ENCODE measurements at places on chromosomes 5 and 9.

DNA sequence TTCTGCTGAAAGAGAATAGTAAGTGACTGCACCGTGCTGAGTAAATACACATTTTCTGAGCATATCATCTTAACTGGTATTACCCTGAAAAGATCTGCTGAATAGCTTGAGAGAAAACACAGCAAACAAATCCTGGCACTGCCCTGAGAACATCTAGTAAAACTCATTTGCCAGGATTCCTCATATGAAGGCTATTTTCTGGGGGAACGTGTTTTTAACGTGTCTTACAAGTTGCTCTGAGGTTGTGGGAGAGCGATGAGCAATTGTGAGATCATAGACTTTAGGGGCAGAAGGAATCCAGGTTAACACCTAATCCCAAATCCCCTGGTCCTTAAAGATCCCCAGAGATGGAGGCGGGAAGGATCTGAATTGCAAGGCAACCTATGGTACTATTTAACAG, 331.9 kb upstream of the RFX3 start:
- DNase-seq: no peak

DNA sequence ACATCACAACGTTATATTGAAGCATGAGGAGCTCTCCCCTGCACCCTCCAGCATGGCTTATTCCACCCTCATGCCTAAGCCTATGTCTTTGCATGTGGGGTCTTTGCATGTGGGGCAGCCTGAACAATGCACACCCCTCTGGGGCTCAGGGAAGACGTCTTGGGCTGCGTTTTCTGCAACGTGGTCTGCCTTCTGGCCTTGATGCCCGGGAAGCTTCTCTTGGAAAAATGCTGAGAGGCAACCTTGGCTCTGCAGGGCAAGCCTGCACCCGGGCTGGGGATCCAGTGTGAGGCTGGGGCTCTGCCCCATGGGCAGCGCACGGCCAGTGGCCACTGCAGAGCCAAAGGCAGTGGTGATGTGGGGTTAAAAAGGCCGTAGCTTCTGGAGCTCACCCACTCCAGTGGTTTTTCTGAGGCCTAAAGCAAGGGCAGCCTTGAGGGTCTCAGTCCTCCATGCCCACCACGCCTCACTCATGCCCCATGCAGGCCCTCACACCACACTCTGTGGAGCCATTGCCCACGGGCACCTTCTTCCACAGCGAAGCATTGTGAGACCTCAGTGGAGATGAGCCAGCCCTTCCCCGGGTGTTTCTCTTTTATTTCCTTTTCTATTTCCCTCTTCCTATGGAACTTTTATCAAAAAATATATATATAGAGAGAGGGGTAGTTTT, 112.2 kb downstream of the MRPL36 start:
- DNase-seq: no peak

- DNase-seq: no peak
Measured at GRCh38 chr5:172456076-172456722, 1.9 kb upstream of the SH3PXD2B start.

GRCh38 chr9:123002754-123003153, 30.7 kb upstream of the GPR21 start:
- no peak for DNase-seq

DNA sequence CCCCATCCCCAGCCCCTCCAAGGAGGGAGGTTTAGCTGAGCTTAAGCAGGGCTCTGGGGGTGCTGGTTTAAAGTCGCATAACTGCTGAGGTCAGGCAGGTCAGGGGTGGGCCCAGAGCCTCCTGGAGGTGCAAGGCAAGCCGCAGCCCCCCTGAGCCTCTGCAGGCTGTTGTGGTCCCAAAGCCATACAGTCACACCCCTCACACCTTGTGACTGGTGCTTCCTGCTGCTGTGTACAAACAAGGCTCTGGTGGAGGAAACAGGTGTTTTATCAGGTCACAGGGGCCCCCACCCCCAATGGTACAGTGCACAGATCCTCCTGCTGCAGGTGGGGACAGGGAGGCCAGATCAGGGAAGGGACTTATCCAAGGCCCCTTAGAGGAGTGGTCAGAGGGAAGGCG, 8.0 kb downstream of the TCF7 start:
- DNase-seq: no peak

GRCh38 chr5:177233802-177234201, 69.7 kb downstream of the RAB24 start:
- DNase-seq: no peak

DNA sequence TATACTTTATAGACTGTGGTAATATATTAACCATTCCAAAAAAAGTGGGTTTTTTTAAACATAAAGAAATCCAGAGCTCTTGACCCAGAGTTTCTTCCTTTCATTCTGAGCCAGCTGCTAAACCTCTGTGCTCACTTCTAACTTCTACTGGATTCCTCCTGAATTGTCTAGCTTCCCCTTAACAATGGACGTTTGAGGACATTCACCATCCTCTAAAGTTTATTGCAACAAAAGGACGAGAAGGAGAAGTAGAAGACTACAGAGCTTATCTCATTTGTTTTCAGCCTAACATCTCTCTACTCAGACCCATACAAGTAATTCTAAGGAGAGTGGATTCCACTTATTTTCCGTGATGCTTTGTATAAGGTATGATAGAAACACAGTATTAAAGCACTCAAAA, 284.2 kb downstream of the MAST4 start:
- no peak for DNase-seq

- DNase-seq: no peak
Measured at GRCh38 chr5:141871870-141872269, 6.3 kb downstream of the PCDH1 start.

DNA sequence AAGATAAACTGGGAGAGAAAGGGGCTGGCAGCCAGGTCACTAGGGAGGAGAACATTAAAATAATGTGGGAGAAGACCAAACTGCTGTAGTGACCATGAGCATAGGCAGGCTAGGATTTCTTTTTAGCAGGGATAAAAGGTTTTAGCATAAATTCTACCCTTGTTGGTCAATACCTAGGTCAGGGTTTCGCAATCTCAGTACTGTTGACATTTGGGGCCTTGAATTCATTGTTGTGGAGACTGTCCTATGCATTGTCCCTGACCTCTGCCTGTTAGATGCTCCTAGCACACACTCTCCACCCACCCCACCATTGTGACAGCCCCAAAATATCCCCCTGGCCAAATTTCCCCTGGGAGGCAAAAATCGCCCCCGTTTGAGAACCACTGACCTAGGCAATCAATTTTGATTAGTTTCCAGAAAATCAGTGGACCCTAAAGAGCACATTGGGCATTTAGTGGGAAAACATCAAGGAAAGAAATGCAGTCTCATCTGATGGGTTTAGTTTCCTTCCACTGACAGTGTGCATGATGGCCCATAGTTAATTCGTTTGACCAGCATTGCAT, 181.4 kb downstream of the NTRK2 start:
- no peak for DNase-seq

GRCh38 chr9:98576859-98577258, 131.9 kb downstream of the GABBR2 start:
- no peak for DNase-seq

DNA sequence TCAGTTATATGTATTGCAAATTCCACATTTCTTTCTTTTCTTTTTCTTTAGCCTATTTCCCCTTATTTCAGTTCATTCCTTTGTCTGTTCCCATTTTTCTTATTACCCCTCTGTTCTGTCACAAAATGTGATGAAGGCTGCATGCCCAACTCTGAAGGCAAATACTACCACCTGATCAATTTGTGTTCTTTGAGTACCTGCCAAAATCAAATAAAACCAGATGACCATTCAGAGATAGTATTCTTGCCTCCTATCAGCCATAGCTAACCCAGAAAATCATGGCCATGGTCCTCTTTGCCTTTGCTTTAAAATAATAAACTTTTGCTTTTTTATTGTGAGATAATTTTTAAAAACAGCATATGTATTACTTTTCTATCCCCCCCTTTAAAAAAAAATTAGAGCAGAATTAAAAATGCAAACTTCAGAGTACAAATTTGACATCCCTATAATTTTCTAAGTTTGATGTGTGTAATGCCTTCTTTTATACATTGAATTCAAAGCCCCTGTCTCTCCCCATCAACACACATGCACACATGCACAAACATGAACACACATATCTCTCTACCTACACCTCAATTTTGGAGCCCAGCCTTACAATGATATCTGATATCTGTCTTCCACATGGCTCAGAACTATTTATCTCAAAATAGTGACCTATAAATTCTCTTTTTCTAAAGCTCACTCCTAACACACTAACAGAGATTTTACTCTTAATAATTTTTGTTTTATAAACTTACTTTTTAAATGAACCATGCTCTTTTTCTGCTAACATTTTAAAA, 3.5 kb downstream of the RFESD start:
- no peak for DNase-seq

GRCh38 chr9:1051210-1051583, 1.0 kb downstream of the DMRT2 start:
- DNase-seq: no peak

DNA sequence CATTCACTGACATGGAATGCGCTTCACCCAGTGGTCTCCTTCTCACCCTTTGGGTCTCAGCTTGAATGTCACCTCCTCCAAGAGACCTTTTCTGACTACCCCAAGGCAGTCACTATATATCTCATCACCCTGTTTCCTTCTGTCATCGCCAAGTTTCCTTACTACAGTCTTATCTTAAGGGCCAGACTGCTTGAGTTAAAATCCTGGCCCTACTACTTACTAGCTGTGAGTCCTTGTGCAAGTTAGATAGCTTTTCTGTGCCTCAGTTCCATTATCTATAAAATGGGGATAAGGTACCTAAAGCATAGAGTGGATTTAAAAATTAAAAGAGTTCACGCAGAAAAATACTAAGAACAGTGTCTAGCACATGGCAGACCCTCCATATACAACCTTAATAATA, 132.4 kb downstream of the GABBR2 start:
- no peak for DNase-seq

DNA sequence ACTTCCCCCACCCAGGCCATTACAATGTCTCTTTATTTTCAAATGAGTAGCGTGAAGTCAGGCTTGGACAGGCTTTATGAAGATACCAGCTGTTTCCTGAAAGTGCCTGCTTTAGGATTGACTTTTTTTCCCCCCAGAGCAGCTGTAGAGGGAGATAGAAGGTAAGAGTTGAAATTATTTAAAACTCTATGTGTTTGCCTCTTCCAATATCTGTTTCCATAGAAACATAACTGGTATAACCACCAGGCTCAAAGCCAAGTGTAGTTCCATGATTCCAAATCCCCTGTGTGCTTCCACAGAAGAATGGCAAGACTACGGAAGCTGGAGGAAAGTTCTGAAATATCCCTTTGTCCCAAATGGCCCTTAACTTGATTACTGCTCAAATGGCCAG, 87.4 kb upstream of the TBC1D2 start:
- DNase-seq: no peak

DNA sequence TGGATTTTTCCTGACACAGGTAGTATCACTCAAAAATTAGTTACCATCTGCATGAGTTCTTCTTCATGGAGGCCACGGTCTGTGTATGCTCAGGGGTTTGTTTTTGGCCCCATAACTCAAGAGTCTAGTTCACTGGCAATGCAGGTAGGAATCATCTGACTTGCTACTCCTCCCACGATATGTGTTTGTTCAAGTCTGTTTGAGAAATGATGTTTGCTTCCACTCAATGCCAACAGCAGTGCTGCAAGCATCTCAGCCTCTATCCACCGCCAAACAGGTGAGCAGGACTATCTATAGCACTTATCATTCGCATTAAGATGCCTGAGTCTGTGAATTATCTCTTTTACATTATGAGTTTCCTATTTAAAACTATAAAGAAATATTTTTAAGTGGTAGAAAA, 264.8 kb upstream of the PTGER4 start:
- no peak for DNase-seq

DNA sequence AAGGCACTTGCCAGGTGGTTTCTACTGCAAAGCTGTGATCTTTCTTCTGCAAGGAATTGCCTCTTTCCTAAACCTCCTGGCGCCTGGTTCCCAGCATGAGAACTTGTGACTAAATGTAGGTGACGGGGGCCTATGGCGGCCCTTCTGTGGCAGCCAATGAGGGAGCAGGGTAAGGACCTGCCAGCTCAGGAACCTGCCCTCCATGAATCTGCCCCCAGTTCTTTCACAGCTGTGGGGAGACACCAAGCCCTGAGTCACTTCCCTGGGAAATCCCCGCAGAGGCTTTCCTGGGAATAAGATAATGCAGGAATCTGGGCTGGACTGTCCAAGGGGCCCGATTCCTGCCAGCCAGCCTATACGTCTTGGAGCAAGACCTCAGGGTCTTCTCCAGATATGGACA, 56.7 kb upstream of the CTNNA1 start:
- DNase-seq: no peak

DNA sequence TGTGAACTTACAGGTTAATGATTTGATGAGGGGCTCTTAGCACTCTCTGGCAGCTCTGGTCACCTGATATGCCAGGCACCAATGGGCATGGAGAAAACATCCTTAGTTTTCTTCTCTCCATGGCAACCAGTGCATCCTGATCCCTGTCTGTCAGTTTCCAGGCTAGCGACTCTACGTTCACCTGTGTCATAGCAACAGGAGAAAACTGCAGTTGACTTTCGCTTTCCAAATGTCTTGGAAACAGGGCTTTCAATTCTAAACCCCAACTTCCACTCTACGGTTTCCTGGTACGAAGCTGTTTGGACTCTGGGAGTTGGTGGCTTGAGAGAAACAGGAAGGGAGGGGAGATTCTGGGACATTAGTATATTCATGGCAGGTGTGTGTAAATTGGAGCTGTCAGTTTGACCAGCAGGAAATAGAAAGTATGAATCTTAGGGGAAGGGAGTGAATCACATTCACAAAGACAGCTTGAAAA, 74.4 kb downstream of the SLC28A3 start:
- no peak for DNase-seq

DNA sequence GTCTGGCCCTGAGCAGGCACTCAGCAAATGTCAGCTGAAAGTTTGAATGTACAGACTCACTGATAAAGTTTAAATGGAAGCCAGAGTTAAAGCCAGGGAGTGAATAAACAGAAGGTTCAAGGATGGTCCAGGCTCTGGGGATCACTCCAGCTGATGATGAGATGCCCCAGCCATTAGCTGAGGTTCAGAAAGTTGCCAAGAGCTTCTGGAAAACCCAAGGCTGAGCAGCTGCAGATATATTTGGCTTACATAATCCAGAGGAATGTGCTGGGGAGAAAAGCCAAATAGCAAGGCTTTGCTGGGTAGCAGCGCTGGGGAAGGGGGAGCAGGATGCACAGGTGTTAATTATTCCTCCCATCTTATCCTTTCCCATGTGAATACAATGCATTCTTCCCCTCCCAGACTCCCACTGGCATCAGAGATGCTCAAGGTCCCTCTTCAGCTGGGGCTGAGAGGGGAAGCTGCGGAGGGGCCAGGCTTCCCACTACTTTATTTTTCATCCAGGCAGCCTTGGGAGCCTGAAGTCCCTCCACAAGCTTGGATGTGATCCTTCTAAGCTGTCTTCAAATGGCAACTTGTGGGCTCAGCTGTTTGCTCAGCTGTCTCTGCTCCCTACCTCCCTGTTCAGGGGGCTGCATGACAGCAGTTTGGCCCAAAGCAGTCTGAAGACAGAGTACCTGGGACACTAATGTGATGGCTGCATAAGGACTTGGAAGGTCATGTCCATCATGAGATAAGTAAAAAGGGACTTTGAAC, 341.2 kb downstream of the TRIM32 start:
- no peak for DNase-seq

- DNase-seq: no peak
Measured at GRCh38 chr9:131976157-131977108, 103.2 kb downstream of the MED27 start.

- no peak for DNase-seq
Measured at GRCh38 chr5:31964007-31964360, 210.1 kb downstream of the GOLPH3 start.

- no peak for DNase-seq
Measured at GRCh38 chr9:93644397-93645088, 68.2 kb downstream of the PHF2 start.

- peak; percentile 48 for DNase-seq
Measured at GRCh38 chr5:38556599-38557307, at the start of gene LIFR. Gene LIFR (minus strand): TSS chr5:38556646. CDS start chr5:38530647, 25,999 bp downstream.

- DNase-seq: no peak
Measured at GRCh38 chr5:51396797-51397196, 13.5 kb downstream of the ISL1 start.

GRCh38 chr9:93391898-93392297, 59.6 kb upstream of the FAM120A start:
- no peak for DNase-seq
